ENCODE measurements at places on chromosomes 2 and 18. TPM values are rescaled to one million over a fixed set of nuclear protein-coding genes. Genes with fewer than 3 reads are reported as not detected.

RAB1A gene
- 202 TPM for total RNA-seq

- no peaks in the 10 kb centered on the region for H3K36me3 ChIP-seq
- no peak overlapping the region for H3K4me3 ChIP-seq
- H3K4me1 ChIP-seq = no peaks in the 10 kb centered on the region
- DNase-seq = no peak
- no peaks in the 10 kb centered on the region for H3K27me3 ChIP-seq
Measured at GRCh38 chr18:30450927-30451326, 591.6 kb downstream of the DSC3 start.

DNA sequence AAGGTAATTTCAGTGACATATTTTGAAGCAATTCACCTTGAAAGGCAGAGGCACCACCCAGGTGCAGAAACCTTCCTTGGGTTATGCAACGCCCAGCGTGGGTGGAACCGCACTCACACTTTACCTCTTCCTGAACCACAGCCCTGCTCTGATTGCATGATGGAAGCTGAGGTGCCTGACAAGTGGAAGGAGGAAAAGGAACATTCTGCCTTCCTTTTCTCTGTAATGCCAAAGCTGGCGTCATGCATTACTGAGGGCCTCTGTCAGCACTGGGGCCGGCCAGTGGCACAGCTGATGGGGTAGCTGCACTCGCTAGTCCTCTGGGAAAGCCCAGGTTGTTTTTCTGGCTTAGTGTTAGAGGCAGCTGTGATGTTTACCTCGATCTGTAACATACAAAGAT is 266.5 kb downstream of the NEDD4L start:
- no peak overlapping the region for H3K4me3 ChIP-seq
- H3K36me3 ChIP-seq = no peaks in the 10 kb centered on the region
- H3K4me1 ChIP-seq = peaks cover 35% of the 10 kb centered on the region
- peak; percentile 86 for DNase-seq
- no peaks in the 10 kb centered on the region for H3K27me3 ChIP-seq

DNA sequence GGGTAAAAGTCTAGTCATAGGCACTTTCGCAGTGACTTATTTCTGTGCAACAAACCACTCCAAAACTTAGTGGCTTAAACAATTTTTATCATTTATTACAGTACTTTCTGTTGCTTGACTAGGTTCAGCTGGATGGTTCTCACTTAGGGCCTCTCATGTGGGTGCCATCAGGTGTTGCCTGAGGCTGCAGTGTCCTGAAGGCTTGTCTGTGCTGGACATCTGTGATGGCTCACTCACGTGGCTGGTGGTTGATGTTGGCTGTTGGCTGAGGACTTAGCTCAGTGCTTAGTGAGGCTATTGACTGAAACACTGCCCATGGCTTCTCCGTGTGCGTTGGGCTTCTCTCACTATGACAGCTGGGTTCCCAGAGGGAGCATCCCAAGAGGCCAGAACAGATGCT is 81.4 kb upstream of the GCFC2 start:
- DNase-seq = no peak
- no peaks in the 10 kb centered on the region for H3K27me3 ChIP-seq
- no peak overlapping the region for H3K27ac ChIP-seq
- no peak overlapping the region for H3K4me3 ChIP-seq
- H3K4me1 ChIP-seq = no peaks in the 10 kb centered on the region
- no peaks in the 10 kb centered on the region for H3K36me3 ChIP-seq

DNA sequence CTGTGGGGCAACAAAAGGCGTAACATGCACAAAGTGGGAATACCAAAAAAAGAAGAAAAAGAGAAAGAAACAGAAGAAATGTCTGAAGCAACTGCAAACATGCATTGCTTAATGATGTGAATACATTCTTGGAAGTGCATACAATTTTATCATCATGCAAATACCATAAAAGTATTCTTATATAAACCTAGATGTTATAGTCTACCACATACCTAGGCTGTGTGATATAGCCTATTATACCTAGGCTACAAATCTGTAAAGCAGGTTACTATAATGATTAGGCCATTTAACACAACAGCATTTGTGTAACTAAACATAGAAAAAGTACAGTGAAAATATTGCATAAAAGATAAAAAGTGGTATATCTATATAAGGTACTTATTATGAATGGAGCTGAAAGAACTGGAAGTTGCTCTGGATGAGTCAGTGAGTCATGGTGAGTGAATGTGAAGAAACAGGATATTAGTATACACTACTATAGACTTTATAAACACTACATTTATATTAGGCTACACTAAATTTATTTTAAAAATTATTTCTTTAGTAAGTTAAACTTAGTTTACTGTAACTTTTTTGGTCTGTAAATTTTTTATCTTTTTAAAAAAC is 319.4 kb upstream of the KCNH7 start:
- no peaks in the 10 kb centered on the region for H3K4me1 ChIP-seq
- H3K27me3 ChIP-seq = no peaks in the 10 kb centered on the region
- H3K4me3 ChIP-seq = no peak overlapping the region
- no peaks in the 10 kb centered on the region for H3K36me3 ChIP-seq
- no peak for DNase-seq
- H3K27ac ChIP-seq = no peak overlapping the region

- H3K4me3 ChIP-seq = no peak overlapping the region
- no peaks in the 10 kb centered on the region for H3K36me3 ChIP-seq
- DNase-seq = no peak
- no peak overlapping the region for H3K27ac ChIP-seq
- no peaks in the 10 kb centered on the region for H3K4me1 ChIP-seq
Measured at GRCh38 chr2:197799068-197799467, 5.3 kb upstream of the PLCL1 start.

SKA1 gene
- 2.4 TPM for total RNA-seq

GRCh38 chr2:53944542-53944941 is 26.3 kb downstream of the PSME4 start:
- no peak overlapping the region for H3K4me3 ChIP-seq
- DNase-seq = no peak
- H3K27me3 ChIP-seq = no peaks in the 10 kb centered on the region
- H3K27ac ChIP-seq = no peak overlapping the region

DNA sequence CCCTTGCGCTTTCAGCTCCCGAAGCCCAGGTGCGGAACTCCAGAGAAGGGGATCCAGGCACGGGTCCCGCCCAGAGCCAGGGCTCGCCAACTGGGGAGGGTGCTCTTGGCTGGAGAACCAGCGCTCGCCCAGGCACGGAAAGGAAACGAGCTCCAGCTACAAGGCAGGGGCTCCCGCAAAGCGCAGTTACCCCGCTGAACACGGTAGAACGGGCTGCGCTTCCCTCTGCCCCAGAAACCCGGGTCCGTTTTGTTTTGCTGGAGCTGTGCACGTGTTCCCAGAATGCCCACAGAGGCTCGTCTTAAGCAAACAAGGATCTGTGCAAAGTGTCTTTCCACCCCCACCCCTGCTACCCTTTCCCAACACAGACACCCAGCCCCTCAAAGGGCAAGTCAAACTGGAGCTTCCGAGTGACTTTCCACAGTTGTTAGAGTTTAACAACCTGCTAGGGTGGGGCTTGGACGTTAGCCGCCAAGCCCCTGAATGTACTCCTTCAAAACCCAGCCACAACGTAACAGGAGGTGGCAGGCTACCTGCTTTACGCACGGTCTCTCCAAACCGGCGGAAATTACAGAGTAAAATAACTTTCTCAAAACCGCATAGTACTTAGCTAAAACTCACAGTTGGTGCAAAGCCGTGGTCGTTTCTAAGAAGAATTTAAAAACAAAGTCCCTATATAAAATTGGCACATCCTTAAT is 775 bp downstream of the RNF125 start:
- DNase-seq = peak; percentile 88
- peak overlapping the region; percentile 58 for H3K4me3 ChIP-seq
- H3K36me3 ChIP-seq = no peaks in the 10 kb centered on the region
- no peaks in the 10 kb centered on the region for H3K27me3 ChIP-seq
- H3K27ac ChIP-seq = peak overlapping the region; percentile 84

DNA sequence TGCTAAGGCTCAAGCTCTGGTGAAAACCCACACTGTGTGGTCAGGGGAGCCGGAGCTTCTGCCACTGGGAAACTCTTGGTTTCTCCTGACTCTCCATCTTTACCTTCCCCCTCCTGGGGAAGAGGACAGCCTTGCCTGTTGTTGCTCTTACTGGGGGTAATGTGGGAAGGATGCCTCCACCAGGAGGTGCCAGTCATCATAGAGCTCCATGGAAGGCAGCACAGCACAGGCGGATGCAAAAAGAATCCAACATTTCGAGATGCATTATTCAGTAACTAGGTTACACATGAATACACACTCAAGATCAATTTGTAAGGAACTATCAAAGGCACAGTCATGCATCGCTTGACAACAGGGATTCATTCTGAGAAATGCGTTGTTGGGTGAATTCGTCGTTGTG is 322.6 kb downstream of the AFF3 start:
- no peak for DNase-seq
- H3K36me3 ChIP-seq = no peaks in the 10 kb centered on the region
- H3K27me3 ChIP-seq = no peaks in the 10 kb centered on the region
- no peak overlapping the region for H3K4me3 ChIP-seq
- H3K27ac ChIP-seq = no peak overlapping the region
- no peaks in the 10 kb centered on the region for H3K4me1 ChIP-seq

DNA sequence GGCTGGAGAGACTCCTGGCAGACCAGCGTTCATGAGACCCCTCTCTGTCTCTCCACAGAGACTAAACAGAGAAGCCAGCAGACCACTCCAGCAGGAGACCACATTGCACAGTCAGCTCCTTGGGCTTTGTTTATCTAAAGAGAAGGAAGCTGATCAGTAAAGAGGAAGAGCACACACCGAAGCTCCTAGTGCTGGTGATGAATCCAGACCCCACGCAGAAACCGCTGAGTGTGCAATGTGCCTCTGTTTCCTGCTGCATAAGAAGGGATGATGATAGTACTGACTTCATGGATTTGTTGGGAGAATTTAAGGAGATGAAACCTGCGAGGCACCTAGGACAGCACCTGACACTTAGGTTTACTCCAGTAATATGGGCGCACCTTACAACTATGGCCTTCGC is 544.1 kb upstream of the ID2 start:
- H3K36me3 ChIP-seq = no peaks in the 10 kb centered on the region
- no peaks in the 10 kb centered on the region for H3K4me1 ChIP-seq
- no peak overlapping the region for H3K27ac ChIP-seq

GRCh38 chr18:6414118-6414722 is 491 bp downstream of the L3MBTL4 start:
- H3K4me3 ChIP-seq = peak overlapping the region; percentile 72
- peaks cover 20% of the 10 kb centered on the region for H3K4me1 ChIP-seq
- H3K36me3 ChIP-seq = no peaks in the 10 kb centered on the region
- peak; percentile 93 for DNase-seq
- peak overlapping the region; percentile 84 for H3K27ac ChIP-seq
- H3K27me3 ChIP-seq = peaks cover 18% of the 10 kb centered on the region

DNA sequence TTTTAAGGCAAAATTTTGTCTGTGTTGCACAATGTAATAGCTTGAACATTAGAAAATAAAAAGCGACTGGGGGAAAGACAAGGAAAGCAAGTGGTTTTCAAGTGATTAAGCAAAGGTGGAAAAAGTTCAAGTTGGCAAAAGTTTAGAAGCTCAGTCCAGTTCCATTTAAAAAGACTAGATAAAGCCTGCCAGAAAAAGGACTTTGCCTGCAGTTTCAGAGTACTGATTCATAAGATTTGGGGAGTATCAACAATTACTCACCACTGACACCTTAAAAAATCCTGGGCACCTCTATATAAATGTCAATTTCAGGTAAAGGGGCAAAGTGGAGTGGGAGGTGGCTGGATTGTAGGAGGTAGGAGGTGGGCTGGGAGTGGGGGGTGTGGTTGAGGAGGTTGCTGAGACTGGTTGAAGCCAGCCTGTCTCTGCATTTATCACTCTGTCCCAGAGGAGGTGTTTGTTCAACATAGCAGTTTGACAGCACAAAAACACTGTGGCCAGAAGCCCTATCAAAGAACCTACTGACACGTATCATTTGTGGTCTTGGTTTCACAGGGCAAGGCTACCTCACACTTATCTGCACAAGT is 14.6 kb downstream of the ZEB2 start:
- H3K27ac ChIP-seq = peak overlapping the region; percentile 55
- H3K4me1 ChIP-seq = peaks cover 35% of the 10 kb centered on the region
- peaks cover 3% of the 10 kb centered on the region for H3K27me3 ChIP-seq
- no peak overlapping the region for H3K4me3 ChIP-seq
- no peaks in the 10 kb centered on the region for H3K36me3 ChIP-seq

GRCh38 chr2:176072951-176073904 is 10.5 kb downstream of the EVX2 start:
- H3K4me1 ChIP-seq = no peaks in the 10 kb centered on the region
- no peak overlapping the region for H3K27ac ChIP-seq
- no peaks in the 10 kb centered on the region for H3K36me3 ChIP-seq

HOXD3 gene
- not detected for total RNA-seq

GRCh38 chr18:73646772-73647171 is 500.9 kb downstream of the FBXO15 start:
- no peak for DNase-seq
- no peaks in the 10 kb centered on the region for H3K27me3 ChIP-seq
- H3K27ac ChIP-seq = no peak overlapping the region
- H3K4me1 ChIP-seq = no peaks in the 10 kb centered on the region
- H3K4me3 ChIP-seq = no peak overlapping the region

DNA sequence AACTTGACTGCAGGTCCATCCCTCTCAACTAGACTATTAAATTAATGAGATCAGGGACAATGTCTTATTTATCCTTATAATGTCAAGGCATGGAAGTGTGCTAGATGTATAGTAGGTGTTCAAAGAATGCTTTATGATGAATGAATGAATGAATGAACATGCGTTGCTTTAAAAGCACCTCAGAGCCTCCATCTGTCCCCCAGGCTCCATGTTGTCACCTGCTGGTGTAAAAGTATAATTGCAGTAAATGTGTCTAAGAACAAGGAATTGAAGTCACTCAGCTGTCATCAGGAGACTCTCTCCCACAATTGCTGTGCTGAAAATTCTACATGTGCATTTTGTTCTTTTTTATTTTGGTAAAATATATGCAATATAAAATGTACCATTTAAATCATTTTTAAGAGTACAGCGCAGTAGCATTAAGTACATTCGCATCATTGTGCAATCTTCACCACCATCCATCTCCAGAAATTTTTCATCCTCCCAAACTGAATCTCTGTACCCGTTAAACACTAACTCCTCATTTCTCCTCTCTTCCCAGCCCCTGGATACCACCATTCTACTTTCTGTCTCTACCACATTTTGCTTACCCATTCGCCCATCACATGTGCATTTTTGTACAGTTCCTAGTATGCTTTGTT is 52.6 kb downstream of the GNAL start:
- no peak overlapping the region for H3K27ac ChIP-seq
- no peak for DNase-seq
- no peaks in the 10 kb centered on the region for H3K27me3 ChIP-seq
- H3K4me3 ChIP-seq = no peak overlapping the region
- no peaks in the 10 kb centered on the region for H3K36me3 ChIP-seq
- H3K4me1 ChIP-seq = no peaks in the 10 kb centered on the region

GRCh38 chr2:106057206-106057605 is 136.9 kb downstream of the UXS1 start:
- H3K27ac ChIP-seq = no peak overlapping the region
- H3K27me3 ChIP-seq = no peaks in the 10 kb centered on the region

DNA sequence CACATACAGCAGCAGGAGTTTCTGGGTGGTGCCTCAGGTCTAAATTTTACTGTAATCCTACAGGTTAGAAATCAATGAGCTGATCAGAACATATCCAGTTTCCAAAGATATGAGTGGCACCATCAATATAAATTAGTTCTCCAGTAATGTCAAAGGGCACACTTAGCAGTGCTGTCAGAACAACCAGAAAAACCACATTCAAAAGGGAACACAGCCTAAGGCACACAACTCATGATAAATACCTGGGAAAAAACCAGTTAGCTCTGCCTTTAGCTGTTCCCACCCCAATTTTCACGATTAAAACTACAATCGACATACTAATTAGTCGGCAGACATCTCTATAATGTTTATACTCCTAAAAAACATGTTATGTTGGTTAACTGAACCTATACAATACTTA is 31.5 kb downstream of the ATP8B1 start:
- no peak overlapping the region for H3K27ac ChIP-seq
- H3K4me1 ChIP-seq = peaks cover 58% of the 10 kb centered on the region
- H3K36me3 ChIP-seq = no peaks in the 10 kb centered on the region
- no peak for DNase-seq
